Pericardium fibroblast (primary cell): ENCODE measurements at places on chromosomes 12 and 14. TPM values are rescaled to one million over a fixed set of nuclear protein-coding genes. Genes with fewer than 3 reads are reported as not detected.

FOXG1 gene
- 0.17 TPM in 1 of 2 replicates, not detected in the other for total RNA-seq

FAIM2 gene
- 4.0 and 21.1 TPM in 2 replicates for total RNA-seq

LTBR gene
- total RNA-seq, result 261 and 267 TPM in 2 replicates

PLEK2 gene
- total RNA-seq, result 2.6 and 3.2 TPM in 2 replicates

ACSM4 gene
- total RNA-seq, result not detected in 2 replicates

RPGRIP1 gene
- 0.12 and 0.17 TPM in 2 replicates for total RNA-seq

LYZ gene
- not detected in 2 replicates for total RNA-seq

ERBB3 gene
- total RNA-seq, result 1.9 and 4.2 TPM in 2 replicates

FANCM gene
- 2.5 and 5.9 TPM in 2 replicates for total RNA-seq
